ENCODE measurements at places on chromosomes 6 and 20.
A peak's percentile ranks its signal among the peaks of the same experiment; 100 is the strongest.

DNA sequence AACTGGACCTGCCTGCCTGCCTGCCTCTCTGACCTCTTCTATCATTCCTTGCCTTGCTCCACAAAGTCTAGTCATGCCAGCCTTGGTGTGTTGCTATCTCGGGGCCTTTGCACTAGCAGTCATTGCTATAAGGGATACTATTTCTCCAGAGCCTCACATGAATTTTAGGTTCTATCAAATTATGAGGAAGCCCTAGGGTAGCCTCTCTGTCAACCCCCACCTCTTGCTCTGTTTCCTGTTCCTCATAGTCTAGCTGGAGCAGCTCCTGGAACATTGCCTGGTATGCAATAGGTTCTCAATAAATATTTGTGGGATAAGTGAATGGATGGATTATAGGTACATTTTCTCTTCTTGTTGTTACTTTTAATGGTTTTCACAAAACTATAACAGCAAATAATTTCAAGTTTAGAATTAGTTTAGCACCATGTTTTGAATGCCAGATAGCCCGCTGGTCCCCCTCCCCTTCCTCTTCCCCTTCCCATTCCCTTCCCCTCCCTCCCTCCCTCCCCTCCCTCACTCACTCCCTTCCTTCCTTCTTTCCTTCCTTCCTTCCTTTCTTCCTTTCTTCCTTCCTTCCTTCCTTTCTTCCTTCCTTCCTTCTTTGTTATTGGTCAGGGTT, 46.9 kb upstream of the DTNBP1 start:
- no peak for DNase-seq

DNA sequence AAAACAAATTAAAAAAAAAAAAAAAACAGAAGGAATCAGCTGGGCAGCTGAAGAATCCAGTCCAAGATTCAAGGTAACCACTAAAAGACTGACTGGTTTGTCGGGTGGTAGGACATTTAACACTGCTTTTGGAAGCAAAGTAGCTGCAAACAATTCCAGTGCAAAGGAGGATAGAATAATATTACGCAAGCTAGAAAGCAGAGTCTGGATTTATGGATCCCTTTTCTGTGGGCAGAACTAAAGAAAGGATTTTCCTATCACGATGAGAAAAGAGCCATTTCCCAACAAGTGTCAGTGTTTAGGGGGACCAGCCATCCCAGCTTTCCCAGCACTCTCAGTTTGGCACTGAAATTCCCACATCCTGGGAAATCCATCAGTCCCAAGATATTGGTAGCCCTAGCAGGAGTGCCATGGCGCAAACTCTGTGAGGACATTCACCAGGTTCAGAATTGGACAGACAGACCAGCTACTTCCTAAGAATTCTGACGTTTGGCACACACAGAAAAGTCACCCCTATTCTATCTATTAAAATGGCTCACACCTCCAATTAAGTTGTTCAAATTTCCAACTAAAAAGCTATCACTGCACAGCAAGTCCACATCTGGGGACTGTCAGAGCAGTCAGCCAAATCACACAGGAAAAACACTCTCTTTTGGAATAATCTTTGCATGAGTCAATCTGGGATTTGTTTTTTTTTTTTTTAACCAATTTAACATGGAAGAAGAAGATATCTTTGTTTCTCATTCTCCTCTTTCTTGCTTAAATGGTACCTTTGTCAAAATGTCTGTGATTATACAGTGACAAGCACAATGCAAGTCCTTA, 356.8 kb upstream of the ARID1B start:
- DNase-seq = no peak

DNA sequence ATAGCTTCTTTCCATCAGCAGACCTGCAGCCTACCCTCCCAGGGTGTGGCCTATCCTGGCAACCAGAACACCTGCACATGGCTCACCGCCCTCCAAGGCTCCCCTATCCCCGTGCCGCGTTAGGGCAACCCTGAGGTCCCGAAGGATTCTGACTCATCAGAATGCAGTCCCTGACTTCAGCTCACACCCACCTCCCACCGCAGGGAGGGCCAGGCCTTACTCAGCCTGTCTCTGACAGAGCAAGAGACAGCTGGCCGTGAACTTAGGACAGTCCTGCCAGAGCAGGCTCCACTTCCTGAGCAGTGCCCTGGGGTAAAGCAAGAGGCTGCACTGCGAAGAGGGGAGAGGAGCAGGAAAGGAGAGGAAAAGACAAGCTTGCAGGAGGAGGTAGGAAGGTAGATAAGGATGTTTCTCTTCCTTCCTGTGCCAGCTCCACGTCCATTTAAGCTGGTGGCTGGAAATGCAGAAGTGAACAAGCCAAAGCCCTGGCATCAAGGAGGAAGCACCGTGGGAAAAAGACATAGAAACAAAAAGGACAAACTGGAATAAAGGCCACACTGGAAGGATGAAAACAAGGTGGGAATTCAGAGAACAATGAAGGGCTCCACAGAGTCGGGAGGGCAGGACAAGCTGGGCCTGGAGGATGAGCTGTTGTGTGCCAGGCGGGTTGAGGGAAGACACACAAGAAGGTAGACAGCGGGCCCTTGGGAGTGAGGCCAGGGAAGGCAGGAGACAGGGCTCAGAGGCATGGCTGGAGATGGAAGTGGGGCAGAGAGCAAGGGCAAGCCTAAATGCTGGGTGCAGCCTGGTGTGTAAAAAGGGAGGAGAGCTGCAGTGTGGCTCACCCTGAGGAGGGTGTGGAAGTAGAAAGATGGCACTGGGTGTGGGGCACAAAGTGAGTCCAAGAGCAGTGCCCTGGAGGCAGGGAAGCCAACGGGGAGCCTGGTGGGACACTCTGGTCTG, 102.7 kb downstream of the SLC23A2 start:
- DNase-seq = peak; percentile 43

DNA sequence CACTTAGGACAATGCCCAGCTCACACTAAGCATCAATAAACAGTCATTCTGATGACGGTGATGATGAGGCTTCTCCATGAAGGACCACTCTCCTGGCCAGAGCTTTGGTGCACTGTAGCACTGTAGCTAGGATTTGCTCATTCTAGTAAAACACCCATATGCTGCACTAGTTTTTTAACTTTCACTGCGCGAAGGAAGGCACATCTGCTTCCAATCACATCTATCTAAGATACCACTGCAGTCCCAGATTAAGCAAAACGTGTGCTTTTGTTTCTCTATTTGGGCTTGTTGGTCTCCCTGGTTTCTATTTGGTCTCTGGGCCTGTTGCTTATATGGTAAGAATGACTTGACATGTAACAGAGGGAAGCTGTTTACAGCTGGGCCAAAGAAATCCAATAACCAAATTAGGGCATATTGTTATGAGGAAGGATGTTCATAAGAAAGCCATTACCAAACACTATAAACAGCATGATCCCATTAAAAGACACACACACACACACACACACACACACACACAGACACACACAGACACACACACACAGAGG, 62.4 kb downstream of the FAM229B start:
- peak; percentile 85 for DNase-seq

GRCh38 chr6:136677822-136678221, 114.5 kb downstream of the MAP3K5 start:
- no peak for DNase-seq

DNA sequence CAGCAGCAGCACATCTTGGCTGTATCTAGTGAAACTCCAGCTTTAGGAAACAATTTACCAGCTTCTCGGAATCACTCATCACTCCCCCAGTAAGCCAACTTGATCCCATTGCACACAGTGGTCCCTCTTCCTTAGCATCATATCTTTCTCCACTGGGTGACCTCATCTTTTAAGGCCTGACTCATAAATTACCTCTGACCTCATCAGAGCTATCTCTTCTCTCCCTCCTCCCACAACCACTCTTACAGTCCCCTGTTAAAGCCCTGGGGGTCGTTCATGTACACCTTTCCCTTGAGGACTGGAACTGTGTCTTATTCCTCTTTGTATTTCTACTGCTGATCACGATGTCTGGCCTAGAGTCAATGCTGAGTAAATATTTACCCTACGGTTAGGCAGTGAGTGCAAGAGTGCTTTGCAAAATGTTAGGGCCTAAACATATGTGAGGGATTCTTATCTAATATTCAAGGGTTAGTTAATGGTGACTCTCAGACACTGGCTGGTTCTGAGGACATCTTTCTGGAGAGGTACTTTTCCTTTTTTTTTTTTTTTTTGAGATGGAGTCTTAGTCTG, 187.2 kb downstream of the LRFN2 start:
- no peak for DNase-seq

Data from AG04450 (cell line).